Ecto neural progenitor cell (in vitro differentiated cells): ENCODE measurements at places on chromosomes 4 and X.
A peak's percentile ranks its signal among the peaks of the same experiment; 100 is the strongest.

GRCh38 chr4:54065282-54066087, 1.1 kb upstream of the CHIC2 start:
- DNase-seq: no peak

DNA sequence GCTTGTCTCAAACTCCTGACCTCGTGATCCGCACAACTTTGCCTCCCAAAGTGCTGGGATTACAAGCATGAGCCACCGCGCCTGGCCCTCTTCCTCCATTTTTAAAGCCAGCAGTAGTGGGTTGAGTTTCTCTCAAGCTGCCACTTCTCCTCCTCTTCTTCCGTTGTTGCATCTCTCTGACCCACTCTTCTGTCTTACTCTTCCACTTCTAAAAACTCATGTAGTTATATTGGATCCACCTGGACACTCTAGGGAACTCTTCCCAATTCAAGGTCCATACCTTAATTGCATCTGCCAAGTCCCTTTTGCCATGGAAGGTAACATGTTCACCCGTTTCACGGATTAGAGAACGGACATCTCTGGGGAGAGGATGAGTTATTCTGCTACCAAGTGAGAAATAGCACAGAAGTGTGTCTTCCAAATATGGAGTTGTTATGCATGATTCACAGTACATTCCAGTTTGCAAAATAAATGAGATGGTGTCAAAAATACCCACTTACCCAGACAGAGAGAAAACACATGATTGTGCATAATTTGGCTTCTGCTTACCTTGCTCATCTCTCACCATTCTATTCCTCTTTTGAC, 51.8 kb downstream of the GBA3 start:
- no peak for DNase-seq

- no peak for DNase-seq
Observed at GRCh38 chr4:24995346-24995919, 35.3 kb downstream of the LGI2 start.

GRCh38 chrX:50842221-50842620, 28.2 kb upstream of the SHROOM4 start:
- no peak for DNase-seq

DNA sequence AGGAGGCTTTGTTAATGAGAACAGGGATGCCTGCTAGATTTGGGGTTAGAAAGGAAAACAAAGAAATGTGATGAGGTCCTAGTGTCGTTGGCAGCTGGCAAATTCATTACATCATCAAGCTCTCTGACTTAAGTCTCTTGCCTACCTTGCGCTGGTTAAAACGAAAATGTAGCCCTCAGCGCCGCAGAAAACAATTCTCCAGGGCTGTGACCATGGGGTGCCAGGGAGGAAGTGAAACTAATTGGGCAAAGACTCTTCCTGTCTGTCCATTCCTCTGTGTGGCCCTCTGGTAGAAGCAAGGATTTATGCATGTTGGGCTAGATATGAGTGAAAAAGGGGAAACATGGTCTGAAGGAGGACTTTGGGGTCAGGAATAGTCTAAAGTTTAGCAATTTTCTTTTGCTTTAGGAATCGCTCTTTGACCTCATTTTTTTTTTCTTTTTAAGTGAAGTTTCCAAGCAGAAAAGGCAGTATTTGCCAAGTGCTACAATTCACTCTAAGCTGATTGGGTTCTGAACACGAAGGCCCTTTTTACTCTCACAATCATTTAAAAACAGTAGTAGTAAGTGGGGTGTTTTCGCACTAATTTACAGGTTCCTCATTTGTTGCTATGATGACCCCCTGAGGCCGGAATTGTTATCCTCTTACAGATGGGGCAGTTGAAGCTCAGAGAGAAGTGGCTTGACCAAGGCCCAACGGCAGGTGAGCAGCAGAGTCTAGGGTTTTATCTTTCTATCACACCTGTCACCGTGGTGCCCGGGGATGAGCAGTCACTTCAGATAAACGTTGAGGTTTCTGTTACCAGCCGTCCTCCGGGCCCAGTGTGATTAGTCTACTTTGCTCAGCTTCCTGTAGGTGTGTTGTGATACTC, 27.3 kb upstream of the CHRNA9 start:
- DNase-seq: no peak

- no peak for DNase-seq
Observed at GRCh38 chr4:99381588-99382175, 29.1 kb upstream of the ADH1C start.

GRCh38 chrX:71910986-71911730, 513 bp downstream of the NHSL2 start:
- peak; percentile 70 for DNase-seq

- no peak for DNase-seq
Observed at GRCh38 chr4:94827481-94828110, 69.8 kb downstream of the BMPR1B start.

DNA sequence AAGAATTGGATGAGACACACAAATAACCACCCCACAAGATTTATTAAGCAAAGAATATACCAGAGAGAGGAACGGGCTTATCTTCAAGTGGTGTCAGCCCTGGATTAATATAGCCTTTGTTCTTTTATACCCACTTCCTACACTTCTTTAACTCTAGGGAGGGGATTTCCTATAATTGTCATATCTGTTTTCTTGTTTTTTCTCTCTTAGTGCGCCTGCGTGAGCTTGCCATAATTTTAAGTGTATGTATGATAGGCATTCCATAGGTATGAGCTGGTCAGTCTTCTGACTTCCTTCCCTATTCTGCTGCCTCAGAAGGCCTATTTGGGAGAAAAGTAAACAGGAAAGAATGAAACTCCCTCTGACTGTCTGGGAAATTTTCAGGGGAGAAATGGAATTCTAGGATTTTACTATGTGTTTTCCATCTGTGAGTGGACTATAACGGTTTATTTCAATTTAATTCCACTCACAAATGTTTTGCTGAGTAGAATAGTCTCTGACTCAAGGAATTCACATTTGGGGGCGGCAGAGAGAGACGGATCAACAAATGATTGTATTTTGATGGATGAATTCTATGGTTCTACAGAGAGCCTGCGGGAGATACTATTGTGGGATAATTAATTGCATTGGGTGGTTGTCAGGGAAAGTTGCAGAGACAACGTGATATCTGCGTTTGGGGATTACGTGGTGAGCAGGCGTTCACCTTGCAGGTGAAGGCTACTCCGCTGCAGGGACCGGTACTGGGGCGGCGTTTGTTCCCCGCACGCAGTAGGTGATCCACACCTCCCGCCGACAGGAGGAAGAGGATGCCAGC, 626 bp upstream of the CEP135 start:
- no peak for DNase-seq
